NCI-H2171 (cell line): ENCODE measurements at places on chromosomes 5 and 9.

DNA sequence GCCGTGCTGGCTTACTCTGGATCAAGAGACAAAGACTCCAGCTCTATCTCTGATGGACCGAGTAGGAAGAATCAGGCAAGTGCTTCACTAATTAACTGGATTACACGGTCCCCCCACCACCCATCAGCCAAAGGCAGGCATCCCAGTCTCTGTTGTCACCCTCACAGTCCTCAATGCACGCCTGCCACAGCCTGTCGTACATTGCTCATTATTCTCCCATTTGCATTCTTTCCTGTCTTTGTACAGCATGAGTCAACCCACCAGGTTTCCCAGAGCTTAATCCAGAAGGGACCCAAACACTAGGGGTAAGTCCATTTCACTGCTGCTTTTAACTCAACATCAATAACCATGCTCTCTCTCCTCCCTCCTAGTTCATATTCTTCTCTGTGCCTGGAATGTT is 44.4 kb downstream of the PCA3 start:
- no peak for DNase-seq

DNA sequence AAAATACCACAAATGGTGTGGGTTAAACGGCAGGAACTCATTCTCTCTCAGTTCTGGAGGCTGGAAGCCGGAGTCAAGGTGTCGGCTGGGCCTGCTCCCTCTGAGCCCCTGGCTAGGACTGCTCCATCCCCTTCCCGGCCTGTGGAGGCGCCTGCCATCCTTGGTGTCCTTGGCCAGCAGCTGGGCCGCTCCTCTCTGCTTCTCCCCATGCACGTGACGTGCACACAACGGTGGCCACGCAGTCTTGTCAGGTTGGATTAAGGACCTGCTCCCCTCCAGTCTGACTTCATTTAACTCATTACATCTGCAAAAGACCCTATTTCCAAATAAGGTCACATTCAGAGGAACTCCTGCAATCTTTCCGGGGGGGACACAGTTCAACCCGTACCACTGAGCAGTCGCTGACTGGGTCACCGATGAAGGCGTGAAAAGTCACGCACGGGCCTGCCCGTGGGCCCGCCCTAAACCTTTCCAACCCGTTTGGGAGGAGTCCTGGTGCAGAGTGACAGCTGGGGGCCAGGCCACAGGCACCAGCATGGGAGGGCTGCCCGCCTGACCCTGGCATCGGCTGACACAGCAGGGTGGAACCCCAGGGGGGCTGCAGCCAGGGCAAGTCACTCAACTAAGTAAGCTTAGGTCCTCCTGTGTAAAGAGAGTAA is 135.2 kb downstream of the COL23A1 start:
- no peak for DNase-seq

- DNase-seq = no peak
These were observed 185.4 kb downstream of the PJA2 start for GRCh38 chr5:109224276-109224882.

DNA sequence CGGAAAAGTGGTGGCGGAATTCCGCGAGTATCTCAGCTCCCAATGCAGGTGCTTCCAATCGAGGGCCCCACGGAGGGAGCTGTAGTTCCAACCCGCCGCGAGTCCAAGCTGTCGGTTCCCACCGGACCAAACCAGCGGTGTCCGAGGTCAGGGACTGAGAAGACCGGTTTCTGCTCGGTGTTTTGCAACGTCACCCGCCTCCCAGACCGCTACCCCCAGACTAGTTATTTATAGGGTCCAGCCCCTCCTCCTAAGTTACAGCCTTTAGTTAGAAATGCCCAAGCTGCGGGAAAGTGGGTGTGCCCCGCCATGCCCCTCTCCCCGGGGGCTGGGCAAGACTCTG is 677 bp upstream of the MYORG start:
- DNase-seq = no peak

DNA sequence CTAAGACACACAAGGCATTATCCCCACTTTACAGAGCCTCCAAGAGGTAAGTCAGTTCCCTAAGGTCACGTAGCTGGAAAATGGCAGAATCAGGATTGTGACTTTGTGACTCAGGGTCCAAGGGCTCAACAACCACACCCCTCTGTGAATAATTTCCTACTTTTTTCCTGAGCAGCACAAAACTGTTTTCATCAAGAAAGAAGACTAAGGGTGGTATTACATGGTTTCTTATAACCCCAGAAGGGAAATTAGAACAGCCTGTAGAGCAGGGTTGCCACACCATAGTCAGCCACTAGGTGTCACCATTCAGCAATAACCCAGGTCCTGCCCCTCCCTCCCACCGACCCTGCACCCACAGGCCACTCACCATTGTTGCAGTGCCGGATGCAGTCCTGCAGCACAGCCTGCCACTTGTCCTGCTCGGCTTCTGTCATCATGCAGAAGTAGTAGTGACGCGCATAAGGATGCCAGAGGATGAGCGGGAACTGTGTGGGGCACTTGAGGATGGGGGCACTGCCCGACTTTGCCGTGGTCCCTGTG is 72.1 kb downstream of the LRSAM1 start:
- DNase-seq = no peak

DNA sequence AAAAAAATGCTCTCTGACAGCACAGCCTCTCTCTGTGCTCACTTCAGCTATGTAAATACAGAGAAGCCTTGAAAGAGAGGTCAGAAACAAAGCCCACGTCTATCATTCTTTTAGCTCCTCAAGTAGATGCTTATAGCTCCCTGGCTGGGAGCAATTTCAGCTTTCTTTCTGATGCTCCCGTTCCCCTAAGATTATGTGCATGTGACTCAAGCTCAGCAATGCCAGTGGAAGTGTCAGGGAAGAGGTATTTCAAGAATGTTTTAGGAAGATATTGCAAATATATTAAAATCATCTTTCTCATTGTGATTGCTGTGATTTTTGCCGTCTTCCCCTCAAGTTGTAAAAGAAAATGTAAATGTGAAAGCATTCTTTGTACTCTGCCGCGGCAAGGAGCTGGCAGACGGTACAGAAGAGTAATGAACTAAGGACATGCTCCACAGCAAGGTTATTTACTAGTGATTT is 1353.7 kb upstream of the ACO1 start:
- no peak for DNase-seq

DNA sequence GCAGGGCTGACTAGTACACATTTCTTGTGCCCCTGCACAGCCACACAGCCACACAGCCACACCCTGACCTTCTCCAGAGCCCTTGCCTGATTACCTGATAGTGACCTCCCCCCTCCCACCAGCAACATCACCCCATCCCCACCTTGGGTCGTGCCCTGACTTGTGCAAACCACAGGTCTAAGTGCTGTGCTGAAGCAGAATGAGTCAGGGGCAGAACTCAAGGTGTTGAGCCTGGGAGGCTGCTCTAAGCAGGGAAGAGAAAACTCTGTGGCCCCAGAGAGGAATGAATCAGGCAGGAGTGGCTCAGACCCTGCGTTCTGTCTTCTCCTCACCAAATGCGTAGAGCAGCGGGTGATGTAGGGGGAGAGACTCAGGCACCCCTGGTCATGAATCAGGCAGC is 24.3 kb upstream of the FAT2 start:
- no peak for DNase-seq

GRCh38 chr9:77514886-77515711 is 133.0 kb downstream of the GNA14 start:
- no peak for DNase-seq

GRCh38 chr5:62642468-62642867 is 63.8 kb downstream of the LRRC70 start:
- DNase-seq = no peak

- no peak for DNase-seq
These were observed 110.3 kb downstream of the PDE4D start for GRCh38 chr5:59783264-59783663.

DNA sequence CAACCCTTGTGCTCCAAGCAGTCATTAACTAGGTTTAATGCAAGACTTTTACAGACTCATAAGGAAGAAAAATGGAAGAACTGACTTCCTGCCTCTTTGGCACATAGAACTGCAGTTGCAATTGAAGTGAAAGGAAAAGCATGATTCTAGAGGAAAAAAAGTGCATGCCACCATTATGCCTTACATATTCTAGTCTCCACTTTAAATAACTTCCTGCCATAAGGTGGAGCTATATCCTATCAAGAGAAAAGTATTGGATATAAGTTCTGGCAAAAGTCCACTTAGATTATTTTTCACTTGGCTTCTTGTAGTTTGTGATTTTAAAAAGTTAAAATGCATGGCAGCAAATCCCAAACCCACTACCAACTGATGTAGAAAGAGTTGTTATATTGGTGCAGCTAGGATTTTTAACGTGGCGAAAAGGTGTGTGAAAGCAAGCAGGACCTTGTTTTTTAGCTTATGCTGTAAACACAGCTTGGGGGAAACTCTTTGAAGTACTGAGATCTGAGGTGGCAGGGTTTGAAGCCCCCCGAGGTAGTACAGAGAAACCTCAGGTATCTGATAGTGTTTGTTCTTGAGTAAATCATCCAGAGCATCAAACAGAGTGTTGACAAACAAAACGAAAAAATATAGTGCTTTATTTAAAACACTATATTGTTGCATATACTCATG is 117.9 kb downstream of the ANXA1 start:
- no peak for DNase-seq
